ENCODE measurements at places on chromosomes 12 and 14. TPM values are rescaled to one million over a fixed set of nuclear protein-coding genes. Genes with fewer than 3 reads are reported as not detected.

Gene FGF23
- total RNA-seq, result not detected

Gene FBRSL1
- total RNA-seq, result 117 TPM

Gene PDZRN4
- not detected for total RNA-seq

Gene RASSF8
- 7.7 TPM for total RNA-seq

Gene TMPRSS12
- not detected for total RNA-seq

Gene FAIM2
- 0.01 TPM for total RNA-seq

Gene GRIN2B
- total RNA-seq, result 4.9 TPM

Gene LALBA
- not detected for total RNA-seq

Gene MIPOL1
- total RNA-seq, result 2.2 TPM

Gene MGAT4C
- 0.05 TPM for total RNA-seq

Gene KCNH3
- 2.2 TPM for total RNA-seq

Gene PRB2
- total RNA-seq, result not detected

Gene LARP4
- total RNA-seq, result 48.9 TPM

Gene KIAA0586
- total RNA-seq, result 6.8 TPM

Gene IL31
- total RNA-seq, result not detected

Gene KRT71
- not detected for total RNA-seq

Gene GDF11
- 2.9 TPM for total RNA-seq

Gene BEST3
- total RNA-seq, result 0.82 TPM

Gene EEA1
- 8.1 TPM for total RNA-seq

Gene PIWIL1
- 0.05 TPM for total RNA-seq

Gene MGP
- not detected for total RNA-seq

Gene ADCY6
- total RNA-seq, result 11.3 TPM

Gene PROX2
- not detected for total RNA-seq

Gene NPAS3
- total RNA-seq, result not detected

Gene CDK2
- 53.0 TPM for total RNA-seq

Gene ASCL1
- not detected for total RNA-seq

Gene KRT78
- total RNA-seq, result 0.10 TPM

Gene RNASE7
- total RNA-seq, result not detected

Gene CRIP1
- total RNA-seq, result 1,936 TPM

Gene TTC5
- 15.5 TPM for total RNA-seq

Gene ACSS3
- not detected for total RNA-seq

Gene SPIC
- total RNA-seq, result not detected

Gene GPR137C
- 0.15 TPM for total RNA-seq

Gene ZC2HC1C
- 6.0 TPM for total RNA-seq

Gene NOVA1
- 4.7 TPM for total RNA-seq

Gene FNTB
- total RNA-seq, result 21.7 TPM

Gene TMCC3
- total RNA-seq, result 0.99 TPM

Gene PIP4P1
- 31.7 TPM for total RNA-seq

Gene TBPL2
- not detected for total RNA-seq

Gene SERPINA12
- total RNA-seq, result not detected

Gene CD163L1
- total RNA-seq, result 0.53 TPM

Gene CLEC4A
- total RNA-seq, result not detected

Gene TBC1D30
- total RNA-seq, result 0.81 TPM

Gene A2ML1
- not detected for total RNA-seq
